ENCODE measurements at places on chromosomes 12 and 14.

- DNase-seq, result no peak
These were observed 8.8 kb downstream of the TAMALIN start for GRCh38 chr12:52015532-52016041.

- no peak for DNase-seq
These were observed 620.0 kb upstream of the LRFN5 start for GRCh38 chr14:40986655-40987054.

DNA sequence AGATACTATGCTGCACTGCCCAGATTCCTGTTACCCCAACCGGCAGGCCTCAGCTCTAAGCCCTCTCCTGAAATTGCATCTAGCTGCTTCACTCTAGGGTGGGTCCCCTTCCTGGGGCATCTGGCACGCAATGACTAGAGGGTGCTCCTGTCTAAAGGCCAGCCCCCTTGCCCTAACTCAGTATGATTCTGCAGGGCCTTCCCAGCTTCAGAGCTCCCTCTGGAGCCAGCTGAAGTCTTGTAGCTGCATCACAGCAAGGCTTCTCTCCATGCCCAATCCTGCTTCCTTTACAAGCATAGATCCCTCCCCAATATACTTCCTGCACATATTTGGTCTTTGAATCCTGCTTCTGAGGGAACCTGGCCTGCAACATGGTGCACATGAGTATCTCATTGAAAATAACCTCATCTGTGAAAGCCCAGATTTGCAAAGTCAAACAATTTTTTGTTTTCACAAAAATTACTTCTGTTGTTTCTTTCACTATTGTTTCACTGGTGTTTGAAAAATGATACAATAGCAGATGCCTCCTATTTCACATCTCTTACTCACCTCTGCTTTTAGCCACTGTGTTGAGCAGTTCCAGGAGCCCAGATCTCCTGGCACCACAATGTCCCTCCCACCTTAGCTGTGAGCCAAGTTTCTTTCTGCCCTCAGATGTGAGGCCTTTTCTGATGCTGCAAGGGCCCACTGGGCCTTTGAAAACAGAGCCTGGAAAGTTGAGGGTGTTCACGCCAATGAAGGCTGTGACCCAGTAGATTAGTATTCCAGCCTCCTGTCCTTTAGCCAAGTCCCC is 169.5 kb upstream of the EGLN3 start:
- no peak for DNase-seq

- no peak for DNase-seq
These were observed 14.4 kb upstream of the SERPINA10 start for GRCh38 chr14:94307410-94307992.

GRCh38 chr12:9742661-9743060 is 9.8 kb upstream of the CLECL1 start:
- no peak for DNase-seq

DNA sequence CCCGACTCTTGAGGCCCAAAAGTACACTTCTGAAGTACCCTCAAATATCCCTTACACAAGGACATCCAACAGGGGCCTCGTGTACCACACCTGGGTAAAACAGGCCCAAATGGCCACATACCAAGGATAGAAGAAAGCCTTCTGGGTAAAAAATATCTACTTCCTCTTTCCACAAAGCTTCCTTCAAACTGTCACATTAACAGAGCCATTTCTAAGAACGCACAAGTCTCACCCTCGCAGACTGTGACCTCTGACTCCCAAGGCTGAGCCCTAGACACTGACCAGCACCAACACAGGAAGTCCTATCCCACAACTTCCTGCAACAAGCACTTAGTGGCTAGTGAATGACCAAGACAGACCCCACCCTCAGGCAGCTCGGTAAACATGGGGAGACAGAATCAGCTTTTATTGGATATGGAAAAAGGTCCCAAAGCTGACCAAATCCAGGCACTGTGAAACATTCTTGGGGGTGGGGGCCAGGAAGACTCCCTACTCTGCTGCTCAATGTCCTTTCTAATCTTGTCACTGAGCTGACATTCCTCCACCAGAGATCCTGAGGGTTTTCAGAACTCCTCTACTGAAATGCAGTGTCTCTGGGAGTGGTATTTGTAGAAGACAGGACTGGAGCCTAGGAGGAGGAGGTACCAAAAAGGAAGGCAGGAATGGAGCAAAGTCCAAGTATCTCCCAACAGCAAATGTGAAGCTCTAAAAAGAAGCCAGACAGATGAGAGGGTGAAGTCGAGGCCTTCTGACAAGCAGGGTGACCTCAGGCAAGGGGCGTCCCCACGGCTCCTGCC is 15.9 kb downstream of the KCTD10 start:
- no peak for DNase-seq

DNA sequence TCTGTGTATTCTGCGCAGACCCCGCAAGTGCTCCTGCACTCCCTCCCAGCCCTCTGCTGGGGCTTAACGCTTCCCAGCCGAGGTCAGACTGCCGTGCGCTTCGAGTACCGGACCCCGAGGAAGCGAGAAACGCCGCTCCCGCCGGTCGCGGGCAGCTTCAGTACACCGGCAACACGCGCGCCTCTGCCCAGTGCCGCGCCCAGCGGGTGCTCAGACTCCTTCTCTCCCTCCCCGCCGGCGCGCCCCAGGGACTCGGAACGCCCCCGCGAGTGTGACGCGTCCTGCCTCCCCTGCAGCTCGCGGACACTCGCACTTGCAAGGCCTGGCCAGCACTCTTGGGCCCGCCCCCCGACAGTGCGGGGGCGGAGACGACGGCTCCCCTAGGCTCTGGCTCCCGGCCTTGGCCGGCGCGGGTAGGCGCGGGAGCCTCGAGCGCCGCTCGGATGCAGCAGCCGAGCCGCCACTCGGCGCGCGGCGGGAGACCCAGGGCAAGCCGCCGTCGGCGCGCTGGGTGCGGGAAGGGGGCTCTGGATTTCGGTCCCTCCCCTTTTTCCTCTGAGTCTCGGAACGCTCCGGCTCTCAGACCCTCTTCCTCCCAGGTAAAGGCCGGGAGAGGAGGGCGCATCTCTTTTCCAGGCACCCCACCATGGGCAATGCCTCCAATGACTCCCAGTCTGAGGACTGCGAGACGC is at the start of gene PTGER2:
PTGER2 (plus strand) TSS at position 410 of the 692 bp plus-strand sequence; CDS start at position 647, 237 bp downstream.
- DNase-seq, result peak; percentile 65

- no peak for DNase-seq
These were observed 1.4 kb upstream of the RDH11 start for GRCh38 chr14:67697006-67697405.

DNA sequence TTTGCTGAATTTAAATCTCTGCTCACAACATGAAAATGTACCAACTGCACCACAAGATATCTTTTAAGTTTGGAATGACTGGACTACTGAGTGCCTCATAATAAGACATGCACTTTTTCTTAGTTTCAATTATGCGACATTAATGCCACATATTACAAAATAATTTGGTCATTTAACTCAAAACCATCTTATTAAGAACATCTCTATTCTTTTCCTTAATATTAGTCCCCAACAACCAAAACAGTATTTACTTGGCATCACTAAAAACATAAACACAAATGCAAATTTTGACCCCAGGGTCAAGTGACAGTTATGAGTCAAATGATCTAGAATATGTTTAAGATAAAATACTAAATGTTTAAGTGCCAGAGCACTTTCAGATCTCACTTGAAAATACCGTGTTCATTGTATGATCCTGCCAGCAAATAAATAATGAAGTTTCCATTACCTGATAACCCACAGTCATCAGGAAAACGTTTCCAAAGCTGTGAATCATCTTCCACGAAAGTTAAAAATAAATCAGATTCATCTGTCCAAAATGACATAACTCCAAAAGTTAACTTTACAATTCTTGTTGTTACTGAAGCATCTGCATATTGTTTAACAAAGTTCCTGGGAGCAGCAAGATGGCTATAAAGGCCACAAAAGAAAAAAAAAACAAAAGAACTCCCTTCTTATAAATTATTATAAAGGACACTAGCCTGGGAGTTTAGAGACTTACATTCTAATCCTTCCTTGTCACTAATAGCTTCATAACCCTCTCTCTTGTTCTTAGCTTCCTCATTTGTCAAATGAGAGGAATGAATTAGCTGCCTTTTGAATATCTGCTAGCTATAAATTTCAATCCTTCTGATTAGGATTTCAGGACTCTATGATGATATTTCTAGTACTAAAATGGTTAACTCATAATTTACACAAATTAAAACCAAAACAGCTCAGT is 30.5 kb upstream of the AP4S1 start:
- no peak for DNase-seq

GRCh38 chr12:32302218-32303173 is 96.9 kb upstream of the FGD4 start:
- DNase-seq, result peak; percentile 15

- DNase-seq, result peak; percentile 1
These were observed 42.3 kb downstream of the INSM2 start for GRCh38 chr14:35576260-35576659.

DNA sequence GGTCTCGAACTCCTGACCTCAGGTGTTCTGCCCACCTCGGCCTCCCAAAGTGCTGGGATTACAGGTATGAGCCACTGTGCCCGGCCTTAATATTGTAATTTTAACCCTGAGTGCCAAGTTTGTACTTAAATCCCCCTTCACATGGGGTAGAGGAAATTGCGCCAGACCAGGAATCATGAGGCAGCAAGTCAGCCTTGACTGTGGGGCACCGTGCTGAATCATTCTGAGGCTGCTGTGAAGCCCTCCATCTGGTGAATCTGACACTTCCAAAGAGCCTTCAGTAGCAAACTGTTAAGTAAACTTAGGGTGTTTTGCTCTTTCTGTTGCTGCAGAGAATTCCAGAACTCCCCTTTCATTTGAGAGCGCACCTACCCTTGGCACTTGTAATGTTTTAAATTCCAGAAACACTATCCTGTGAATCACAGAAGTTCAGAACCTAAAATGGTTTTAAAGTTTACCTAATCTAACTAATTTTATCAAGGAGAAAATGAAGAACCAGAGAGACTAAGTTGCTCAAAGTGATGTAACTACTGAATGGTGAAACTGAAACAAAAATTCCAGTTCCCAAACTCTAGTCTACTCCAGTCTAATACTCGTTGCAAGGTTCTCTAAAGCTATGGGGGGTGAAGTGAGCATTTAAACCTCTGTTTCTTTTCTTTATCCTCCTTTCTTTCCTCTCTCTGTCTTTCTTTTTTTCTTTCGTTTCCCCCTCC is 7.5 kb downstream of the HEBP1 start:
- DNase-seq, result peak; percentile 44

GRCh38 chr14:69945912-69946311 is 66.7 kb downstream of the SMOC1 start:
- DNase-seq, result peak; percentile 70

DNA sequence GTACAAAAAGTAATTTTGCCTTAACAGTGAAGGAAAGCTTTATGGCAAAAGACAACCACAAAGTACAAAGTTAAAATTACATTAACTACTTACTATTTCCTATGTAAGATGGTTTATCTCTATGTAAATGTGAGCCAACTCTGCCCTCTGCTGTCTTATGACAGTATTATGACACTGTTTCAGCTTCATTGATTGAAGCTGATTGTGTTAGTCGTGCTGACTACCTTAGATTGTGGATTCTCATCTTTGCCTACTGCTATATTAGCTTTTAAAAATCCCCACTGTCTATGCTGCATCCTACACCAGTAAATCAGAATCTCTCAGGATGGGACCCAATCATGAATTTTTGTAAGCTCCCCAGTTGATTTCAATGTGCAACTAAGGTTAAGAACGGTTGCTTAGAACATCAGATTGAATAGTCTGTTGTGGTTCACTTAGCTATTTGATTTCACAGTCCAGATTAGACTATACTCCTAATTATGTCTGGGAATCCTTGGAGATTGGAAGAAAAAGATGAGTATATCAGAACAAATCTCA is 12.2 kb upstream of the SPTB start:
- peak; percentile 88 for DNase-seq

DNA sequence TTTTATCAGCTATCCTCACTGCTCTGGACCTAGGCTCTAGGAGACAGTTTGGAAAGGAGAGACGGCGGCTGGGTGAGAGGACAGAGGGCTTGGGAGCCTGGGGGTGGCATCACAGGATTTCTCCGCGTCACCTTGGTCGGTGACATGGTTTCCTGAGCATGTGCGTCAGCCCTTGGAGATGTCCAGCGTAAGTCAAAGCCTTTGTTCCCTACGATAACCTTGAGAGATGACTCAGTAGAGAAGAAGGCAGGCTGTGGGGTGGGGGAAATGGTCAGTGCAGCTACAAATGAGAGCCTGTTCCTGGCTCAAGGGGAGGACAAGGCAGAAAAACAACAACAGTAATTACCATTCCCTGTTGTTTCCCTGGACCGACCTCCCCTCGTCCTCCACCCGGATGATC is 90.2 kb upstream of the TBX3 start:
- DNase-seq, result no peak

GRCh38 chr12:537772-538171 is 78.0 kb downstream of the B4GALNT3 start:
- DNase-seq, result no peak

- no peak for DNase-seq
These were observed 105.8 kb downstream of the AVPR1A start for GRCh38 chr12:63045020-63045860.

DNA sequence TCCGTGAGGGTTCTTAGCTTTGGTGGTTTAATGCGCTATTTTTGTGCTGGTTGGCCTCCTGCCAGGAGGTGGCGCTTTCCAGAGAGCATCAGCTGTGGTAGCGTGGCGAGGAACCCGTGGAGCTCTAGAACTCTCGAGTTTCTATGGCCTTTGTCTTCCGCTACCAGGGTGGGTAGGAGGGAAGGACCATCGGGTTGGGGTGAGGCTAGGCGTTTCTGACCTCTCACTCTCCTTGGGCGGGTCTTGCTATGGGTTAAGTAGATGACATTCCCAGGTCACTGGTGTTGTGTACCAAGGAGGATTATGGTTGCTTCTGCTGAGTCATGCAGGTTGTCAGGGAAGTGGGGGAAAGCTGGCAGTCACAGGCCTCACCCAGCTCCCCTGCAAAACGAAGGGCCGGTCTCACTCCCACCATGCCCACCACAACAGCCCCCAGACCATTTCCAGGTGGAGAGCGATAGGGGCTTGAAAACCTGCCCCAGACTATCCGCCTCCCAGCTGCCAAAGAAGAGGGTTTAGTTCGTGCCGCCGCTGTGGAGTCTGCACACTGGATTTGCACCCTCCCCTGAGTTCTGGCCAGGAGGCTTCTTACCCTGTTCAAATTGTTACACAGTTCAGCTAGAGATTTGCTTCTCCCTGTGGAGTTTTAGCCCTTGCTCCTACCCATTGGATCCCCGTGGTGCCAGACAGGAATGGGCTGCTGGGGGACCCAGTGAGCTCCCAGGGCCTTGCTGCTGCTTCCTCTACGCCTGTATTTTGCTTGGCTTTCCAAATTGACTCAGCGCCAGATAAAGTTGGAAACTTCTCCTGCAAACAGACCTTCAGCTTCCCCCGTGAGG is 21.9 kb downstream of the RNFT2 start:
- DNase-seq, result no peak

GRCh38 chr14:90809530-90810312 is 6.5 kb downstream of the TTC7B start:
- DNase-seq, result no peak

DNA sequence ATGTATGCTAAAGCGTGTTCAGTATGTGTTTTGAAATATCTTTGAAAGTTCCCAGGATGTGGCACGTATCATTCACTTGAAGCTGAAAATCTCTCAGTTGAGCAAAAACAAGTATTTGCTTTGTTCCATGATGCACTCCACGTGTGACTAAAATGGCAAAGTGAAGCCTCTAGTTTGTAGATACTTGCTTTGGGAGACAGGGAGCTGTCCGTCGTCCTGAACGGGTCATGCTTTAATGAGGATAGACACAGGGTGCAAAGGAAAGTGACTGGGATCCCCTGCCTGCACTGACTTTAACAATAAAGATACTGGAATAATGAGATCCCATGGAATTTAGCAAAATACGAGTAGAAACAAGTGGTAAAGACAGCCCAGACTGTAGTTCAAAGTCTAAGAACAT is 991.4 kb downstream of the NRXN3 start:
- no peak for DNase-seq

GRCh38 chr12:118714051-118714460 is 267.3 kb upstream of the SRRM4 start:
- DNase-seq, result peak; percentile 55
